ENCODE measurements at places on chromosomes 3 and 15.

DNA sequence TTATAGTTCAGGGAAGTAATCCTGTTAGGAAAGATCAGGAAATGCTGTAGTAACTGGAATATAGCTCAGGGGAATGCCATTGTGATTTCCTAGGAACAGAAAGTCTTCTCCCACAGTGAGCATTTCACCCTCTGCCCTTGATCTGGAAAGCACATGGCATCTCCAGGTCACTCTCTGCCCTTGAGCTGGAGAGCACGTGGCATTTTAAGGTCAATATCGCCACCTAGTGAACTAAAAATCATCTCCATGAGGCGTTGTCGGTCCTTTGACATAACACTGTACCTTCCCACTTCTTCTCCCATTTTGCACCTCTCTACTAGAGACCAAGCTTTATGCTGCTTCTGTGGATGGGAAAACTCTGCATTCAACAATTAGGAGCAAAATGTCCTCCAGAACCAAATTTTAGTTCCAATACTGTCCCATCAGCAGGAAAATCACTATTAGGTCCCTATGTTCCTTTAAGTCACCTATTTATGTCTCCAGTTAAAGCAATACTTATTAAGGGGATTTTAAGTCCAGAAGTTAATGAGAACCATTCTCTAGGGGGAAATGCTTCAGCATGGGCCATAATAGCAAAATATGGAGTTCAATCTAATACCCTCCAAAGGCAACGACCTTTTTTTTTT lies 54.7 kb upstream of the GK5 start:
- DNase-seq = no peak

DNA sequence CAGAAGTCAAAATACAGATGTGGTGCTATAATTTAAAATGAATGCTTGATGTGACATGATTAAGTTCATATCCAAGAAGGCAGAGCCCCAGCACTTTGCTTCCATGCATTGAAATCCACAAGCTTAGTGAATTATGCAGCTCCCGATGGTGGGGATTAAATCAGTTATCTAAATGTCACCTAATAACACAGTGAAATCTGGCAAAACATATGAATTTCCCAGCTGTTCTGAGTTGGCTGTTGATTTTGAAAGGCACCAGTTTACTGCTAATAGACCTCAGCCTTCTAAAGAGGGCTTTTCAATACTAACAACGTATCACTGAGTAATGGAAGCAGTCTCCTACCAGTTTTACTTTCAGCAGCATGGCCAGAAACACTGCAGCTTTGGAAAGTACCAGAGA lies 19.8 kb upstream of the CRBN start:
- DNase-seq = no peak

GRCh38 chr3:153130312-153130977 lies 31.6 kb upstream of the RAP2B start:
- no peak for DNase-seq

- DNase-seq = no peak
Observed at GRCh38 chr15:82768414-82769054, 37.3 kb downstream of the FSD2 start.

GRCh38 chr3:39025222-39025970 lies 26.3 kb downstream of the SCN11A start:
- no peak for DNase-seq

GRCh38 chr3:58104151-58104550 lies 95.9 kb downstream of the FLNB start:
- no peak for DNase-seq

DNA sequence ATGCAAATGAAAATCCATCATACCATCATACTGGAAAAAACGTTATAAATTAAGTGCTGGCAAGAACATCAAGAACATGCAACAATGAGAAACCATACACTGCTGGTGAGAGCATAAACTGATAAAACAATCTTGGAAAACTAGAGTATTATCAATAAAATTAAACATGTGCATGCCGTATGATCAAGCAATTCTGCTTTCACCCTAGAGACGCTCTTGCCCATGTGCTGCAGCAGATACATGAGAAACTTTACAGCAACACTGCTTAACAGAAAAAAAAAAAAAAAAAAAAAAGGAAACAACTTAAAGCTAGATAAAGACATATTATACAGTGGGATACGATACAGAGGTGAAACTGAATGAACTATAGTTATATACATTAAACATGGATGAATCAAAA lies 21.8 kb downstream of the SPG11 start:
- no peak for DNase-seq

DNA sequence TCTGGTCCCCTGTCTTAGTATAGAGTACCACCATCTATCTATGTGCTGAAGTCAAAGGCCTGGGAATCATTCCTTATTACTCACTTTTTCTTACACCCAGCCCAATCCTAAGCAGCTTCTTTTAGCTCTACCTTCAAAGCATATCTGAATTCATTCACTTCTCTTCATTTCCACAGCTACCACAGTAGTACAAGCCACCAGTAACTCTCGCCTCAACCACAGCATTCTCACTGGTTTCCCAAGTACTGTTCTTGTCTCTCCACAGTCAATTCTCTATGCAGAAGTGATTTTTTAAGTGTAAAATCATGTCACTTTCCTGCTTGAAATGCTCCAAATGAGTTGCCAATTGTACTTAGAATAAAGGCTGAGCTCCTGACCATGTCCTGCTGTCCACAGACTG lies 401.7 kb downstream of the OXSM start:
- no peak for DNase-seq

DNA sequence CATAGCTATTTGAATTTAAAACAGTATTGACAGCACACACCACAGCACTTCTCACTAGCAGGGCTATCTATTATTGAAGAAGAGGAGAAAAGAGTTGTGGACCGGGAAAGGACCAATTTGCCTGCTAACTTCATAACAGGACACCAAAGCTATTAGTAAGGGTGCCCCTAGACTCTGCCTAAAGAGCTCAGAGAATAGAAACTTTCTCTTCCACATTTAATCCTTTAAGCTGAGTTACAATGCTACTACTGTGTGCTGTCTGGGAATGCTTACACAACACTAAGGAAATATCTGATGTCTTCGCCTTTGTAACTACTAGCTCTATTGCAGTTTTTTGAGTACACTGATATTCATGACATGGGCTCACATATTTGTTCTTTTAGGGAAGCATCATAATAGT lies 13.5 kb upstream of the AADAC start:
- DNase-seq = no peak

DNA sequence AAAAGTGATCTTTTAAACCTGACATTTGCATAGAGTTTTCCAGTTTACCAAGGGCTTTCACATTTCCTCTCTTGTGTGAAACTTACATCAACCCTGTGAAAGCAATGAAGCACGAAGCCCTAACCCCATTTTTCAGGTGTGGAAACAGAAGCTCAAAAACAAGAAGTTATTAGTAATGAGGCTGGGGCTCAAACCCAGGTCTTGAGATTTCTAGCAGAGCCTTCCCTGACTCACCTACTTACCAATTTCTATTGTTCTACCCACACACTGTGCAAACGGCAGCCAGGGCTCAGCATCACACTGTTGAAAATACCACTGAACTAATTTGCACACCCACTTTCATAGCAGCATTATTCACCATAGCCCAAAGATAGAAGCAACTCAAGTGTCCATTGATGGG lies 117.8 kb upstream of the IGF1R start:
- DNase-seq = no peak

DNA sequence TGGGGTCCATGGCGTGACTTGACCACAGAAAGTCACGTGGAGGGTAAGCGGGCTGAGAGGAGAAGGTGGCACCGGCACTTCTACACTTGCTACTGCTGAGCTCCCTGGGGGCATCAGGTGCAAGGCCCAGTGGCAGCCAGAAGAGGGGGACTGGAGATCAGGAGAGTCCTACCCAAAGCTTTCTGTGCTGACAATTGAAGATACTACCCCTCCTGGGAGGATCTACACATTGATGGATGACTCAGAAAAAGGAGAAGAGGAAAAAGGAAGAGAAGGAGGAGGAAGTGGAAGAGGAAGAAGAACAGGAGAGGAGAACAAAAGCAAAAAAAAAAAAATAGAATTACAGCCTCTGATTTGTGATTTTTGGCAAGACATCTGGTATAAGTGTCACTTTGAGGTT lies 41.2 kb downstream of the MYO5C start:
- no peak for DNase-seq

- no peak for DNase-seq
Observed at GRCh38 chr3:63727233-63727632, 74.8 kb downstream of the SNTN start.

DNA sequence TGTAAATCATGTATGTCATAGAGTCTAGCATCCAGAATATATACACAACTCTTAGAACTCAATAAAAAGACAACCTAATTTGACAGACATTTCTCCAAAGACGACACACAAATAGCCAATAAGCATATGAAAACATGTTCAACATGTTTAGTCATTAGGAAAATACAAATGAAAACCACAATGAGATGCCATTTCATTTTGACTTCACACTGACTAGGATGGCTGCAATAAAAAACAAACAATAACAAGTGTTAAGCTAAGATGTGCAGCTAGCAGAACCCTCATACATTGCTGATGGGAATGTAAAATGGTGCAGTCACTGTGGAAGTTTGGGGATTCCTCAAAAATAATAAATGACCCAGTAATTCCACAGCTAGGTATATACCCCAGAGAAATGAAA lies 16.4 kb downstream of the SPG11 start:
- DNase-seq = no peak

- DNase-seq = no peak
Observed at GRCh38 chr15:47746516-47746915, 29.2 kb downstream of the SEMA6D start.

GRCh38 chr15:46315434-46315833 lies 680.6 kb downstream of the SQOR start:
- no peak for DNase-seq

- no peak for DNase-seq
Observed at GRCh38 chr15:101255615-101256241, 3.9 kb upstream of the CHSY1 start.

DNA sequence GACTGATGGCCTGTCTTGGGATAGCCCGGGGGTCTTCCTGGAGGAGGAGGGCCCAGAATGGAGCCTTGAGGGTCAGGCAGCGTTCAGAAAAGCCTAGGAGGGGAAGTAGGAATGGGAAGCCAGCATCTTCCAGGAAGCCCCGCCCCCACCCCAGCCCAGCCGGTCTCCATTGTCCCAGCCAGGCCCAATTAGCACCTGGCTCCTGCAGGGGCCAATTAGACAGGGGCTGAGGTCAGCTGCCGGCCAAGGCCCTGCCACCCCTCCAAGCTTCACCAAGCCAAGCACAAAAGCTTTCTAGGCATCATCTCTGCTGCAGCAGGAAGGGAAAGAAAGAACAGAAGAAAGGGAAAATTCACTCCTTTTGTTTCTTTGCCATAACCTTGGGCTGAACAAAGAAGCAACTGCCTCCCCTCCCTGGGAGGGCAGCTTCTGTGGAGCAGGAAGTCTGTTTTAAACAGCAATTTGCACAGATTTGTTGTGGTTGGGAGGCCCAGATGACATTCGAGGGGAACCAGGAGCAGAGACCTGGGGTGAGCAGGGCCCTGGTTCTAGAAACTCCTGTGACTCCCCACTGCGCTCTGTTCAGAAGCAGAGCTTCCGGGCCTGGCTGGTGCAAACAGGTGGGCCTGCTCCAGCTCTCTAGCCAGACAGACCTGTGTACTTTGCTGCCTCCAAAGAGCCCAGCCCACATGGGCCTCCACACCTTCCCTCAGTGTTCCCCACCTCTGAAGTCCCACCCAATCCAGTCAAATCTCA lies 47.7 kb downstream of the CYP11A1 start:
- no peak for DNase-seq

GRCh38 chr3:140748903-140749302 lies 71.0 kb downstream of the TRIM42 start:
- no peak for DNase-seq

GRCh38 chr3:157785102-157785826 lies 282.0 kb upstream of the VEPH1 start:
- no peak for DNase-seq

DNA sequence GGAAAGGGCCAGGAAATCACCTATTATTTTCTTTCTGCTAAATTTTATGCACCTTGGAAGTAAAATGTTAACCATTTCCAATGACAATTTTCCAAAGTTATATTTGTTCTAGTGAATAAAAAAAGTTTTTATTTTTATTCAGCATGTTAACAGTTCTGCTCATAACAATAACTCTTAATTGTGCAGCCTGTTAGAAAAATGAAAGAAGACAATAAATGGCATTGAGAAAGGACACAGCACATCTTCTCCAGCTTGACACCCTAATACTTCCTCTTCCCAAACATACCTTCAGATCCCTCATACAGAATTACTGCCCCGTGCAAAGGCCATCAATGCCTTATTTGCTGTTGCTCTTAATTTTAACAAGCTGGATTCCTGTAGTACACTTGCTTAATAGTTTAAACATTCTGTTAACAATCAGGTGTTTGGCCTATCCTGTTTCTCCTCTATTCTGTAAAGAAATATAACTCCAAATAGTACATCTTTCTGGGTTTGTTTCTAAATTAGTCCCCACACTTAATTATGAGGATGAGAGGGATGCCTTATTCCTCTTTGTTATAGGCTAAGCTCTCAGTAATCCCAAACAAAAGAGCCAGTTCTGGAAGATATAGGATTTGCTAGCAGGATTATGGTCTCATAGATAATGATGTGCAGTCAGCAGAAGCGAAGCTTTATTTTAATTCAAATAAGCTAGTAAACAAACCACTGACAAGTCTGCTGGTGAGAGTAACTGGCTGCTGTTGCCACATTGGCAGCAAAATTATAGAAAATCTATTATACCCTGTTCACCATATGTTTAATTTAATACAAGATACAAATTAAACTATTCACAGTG lies 19.2 kb upstream of the SOX2 start:
- no peak for DNase-seq

DNA sequence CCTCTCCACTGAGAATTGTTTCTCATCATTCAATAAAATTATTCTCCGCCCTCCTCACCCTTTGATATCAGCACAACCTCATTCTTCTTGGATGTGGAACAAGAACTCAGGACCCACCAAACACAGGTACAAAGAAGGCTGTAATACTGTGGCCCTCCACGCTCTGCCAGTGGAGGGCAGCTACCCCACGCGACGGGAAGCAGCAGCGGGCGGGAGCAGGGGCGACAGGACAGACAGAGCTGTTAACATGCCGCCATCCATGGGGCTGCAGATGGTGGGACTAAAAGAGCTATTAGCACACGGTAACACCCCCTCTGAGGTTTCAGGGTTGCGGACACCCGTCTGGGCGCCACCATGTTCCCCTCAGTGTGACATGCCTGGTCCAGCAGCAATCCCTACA lies 37.5 kb downstream of the EMC4 start:
- DNase-seq = no peak

- no peak for DNase-seq
Observed at GRCh38 chr3:185649414-185649813, 63.3 kb downstream of the SENP2 start.

- no peak for DNase-seq
Observed at GRCh38 chr15:39124155-39124552, 456.7 kb upstream of the THBS1 start.

- no peak for DNase-seq
Observed at GRCh38 chr3:152127058-152127457, 141.7 kb upstream of the MBNL1 start.

GRCh38 chr15:60135961-60136360 lies 131.8 kb downstream of the FOXB1 start:
- no peak for DNase-seq

DNA sequence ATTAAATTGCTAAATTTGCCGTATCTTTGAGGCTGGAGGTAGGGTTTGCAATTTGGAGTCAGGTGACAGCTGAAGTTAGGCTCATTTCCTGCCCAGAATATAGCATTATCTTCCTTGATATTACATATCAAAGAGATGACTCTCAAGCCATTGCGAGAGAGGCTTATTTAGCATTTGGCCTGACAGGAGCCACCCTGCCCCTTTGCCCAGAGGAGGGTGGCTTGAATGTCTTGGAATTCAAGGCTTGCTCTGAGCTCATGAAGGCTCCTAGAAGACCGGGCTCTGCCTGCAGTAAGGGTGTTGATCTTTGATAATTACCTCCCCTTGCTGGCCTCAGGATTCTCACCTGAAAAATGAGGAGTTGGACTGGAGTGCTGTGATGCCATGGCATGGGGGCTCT lies 251.4 kb upstream of the C2CD4B start:
- DNase-seq = no peak
